Urinary bladder (tissue), 4 donors: ENCODE measurements at places on chromosomes 3 and 15. TPM values are rescaled to one million over a fixed set of nuclear protein-coding genes. Genes with fewer than 3 reads are reported as not detected.

- no peak for DNase-seq
Observed at GRCh38 chr3:73568371-73568862, 56.3 kb downstream of the PDZRN3 start.

GRCh38 chr3:59001675-59002074 is 48.1 kb downstream of the CFAP20DC start:
- no peak for DNase-seq

DNA sequence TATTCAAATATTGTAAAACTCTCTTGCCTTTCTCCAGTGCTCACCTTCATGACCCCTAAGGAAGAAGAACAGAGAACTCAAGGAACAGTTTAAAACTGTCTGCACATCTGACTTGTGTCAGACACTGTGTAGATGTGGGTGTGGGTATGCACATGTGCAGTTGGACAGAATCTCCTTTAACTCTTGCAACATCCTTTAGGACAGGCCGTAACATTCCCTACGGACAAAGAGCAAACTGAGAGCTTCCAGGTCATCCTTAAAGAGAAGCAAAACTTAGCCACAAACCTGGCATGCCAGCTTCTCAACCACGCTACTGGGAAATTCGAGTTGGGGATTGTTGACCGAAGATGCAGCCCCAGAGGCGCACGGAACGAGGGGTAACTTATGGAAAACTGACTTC is 4.1 kb upstream of the SFMBT1 start:
- no peak for DNase-seq

DNA sequence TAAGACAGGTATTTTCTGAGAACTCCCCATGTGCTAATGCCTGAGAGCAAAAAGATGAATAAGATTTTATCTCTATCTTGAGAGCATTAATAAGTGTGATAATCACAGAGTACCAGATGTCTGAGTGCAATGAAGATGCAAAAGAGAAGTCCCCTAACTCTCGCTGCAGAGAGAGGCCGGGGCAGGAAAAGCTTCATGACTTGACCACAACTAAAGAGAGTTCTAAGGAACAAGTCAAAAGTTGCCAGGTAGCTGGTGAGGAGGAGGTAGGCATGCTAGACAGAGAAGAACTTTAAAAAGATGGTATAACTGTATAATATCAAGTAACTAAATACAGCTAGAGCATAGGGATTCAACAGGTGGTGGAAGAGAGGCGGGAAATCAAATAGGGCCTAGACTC is 28.8 kb downstream of the MTMR10 start:
- no peak for DNase-seq

TICRR gene
- 0.13 TPM for polyA plus RNA-seq

ACAN gene
- polyA plus RNA-seq = 0.71 TPM

GP9 gene
- not detected for polyA plus RNA-seq

TSC22D2 gene
- 16.3 TPM for polyA plus RNA-seq
